ENCODE measurements at places on chromosomes 16 and 17.

- no peak for DNase-seq
Observed at GRCh38 chr16:24668481-24669061, 60.9 kb upstream of the TNRC6A start.

DNA sequence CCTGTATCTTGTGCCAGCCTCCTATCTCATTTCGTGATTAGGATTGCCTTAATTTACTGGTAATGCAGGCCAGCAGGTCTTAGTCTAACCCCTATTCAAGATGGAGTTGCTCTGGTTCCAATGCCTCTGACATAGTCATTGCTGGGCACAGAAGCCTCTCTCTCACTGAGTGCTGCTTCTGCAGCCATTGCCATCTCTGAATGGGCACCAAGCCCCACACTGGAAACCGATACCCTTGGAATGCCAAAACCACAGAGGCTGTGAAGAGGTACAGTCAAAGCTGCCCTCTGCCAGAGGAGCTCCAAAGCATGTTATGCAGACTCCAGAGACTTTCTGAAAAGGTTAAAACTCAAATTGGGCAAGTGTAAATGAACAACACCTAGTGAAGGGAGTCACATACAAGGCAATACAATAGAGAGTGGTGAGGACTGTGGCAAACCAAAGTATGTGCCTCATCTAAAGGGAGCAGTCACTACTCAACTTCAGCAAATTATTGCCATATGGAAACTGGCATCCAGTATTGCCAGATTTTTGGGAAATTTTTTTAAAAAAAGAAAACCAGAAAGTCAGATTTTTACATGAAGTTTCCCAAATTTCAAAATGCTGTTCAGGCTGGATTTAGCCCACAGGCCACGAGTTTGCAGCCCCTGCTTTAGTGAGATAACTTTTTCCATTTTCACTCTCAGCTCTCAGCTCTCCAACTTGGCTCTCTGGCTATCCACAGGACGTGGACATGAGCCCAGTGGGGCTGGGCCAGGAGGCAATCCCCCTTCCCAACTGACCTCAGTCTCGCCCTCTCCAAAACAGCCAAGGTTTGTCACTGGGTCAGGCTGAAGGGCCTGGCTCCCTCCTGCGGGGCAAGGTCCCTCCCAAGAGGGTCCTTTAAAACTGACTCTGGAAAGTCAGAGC, 2.1 kb upstream of the MMP2 start:
- no peak for DNase-seq

DNA sequence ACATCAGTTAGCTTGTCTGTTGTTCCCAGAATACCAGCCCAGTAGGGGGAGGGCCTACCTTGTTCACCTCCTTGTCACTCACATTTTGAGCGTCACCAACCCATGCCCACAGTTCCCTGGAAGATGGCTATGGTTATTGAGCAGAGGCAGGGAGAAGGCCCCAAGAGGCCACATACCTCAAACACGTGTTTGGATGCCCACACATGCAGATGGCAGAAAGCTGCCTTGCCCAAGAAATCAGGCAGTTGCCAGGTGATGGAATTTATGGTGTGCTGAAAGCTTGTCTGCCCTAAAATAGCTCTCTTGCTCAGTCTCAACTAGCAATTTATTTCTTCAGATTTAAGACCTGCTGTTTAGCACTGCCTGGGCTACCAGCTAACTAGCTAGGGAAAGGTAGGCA, 16.5 kb upstream of the CMTM4 start:
- DNase-seq, result no peak

DNA sequence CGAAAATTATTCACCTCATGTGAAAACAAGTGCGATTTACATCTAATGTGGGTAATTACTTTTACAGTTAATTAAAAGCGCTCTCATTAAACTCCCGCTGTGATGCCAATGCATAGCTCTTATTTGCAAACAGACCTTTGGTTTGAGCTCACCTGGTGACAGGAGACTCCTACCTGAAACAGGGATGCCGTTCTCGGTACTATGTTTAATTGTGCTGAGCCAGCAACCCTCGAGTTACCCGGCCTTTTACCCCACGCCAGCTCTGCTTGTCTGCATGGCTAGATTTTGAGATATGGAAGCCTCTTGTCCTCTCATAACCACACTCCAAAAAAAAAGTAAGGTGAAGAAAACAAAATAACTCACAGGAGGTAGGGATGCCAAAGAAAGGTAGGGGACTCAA, 690.4 kb upstream of the RBFOX1 start:
- DNase-seq, result no peak

DNA sequence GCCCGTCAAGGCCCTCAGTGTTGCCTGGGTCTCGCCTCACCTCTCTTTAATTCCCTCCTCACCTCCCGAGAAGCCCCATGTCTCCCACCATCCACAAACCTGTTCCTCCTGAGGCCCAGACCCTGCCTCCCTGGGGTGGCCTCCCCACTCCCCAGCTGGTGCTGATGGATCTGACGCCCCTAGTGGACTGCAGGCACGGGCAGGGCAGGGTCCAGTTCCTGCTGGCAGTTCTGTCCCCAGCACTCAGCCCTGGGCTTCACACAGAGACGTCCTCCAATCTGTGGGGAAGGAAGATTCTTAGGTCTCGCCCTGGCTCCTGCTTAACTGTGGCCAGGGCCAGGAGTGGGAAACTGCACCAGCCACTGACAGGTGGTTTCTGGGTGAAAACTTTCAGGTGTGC, 108.8 kb downstream of the AMFR start:
- no peak for DNase-seq

DNA sequence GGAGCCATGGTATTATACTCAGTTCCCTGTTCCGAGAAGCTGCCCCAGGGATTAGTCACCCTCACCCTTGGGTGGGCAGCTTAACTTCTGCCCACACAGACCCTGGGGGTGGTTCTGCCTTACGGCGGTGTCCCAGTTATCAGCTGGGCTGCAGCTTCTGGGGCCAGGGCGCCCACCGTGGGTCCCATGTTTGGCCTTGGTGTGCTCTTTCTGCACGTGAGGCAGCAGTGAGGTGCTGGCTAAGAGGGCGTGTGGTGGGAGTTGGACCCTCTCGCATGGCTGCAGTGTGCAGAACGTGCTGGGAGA, 46.7 kb downstream of the RAB11FIP3 start:
- DNase-seq, result no peak

- DNase-seq, result no peak
Observed at GRCh38 chr16:12311309-12311708, 334.8 kb downstream of the SNX29 start.

DNA sequence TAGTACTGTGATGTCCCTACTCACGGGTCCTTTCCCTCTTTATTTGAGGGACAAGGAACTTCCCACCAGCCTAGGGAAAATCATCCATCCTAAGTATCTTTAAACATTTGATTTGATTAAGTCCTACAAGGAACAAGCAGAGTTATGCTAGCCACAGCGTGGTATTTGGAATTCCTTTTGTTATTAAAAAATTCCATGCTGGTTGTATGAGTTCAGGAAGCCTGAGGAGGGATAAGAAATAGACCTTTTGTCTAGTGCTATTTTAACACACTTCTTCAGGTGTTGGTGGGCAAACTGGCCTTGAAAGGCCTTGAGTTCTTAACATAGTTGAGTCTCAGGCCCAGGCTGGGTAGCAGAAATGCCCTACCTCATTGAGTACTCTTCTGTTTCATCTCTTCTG, 105.4 kb upstream of the TBX2 start:
- DNase-seq, result no peak

- DNase-seq, result no peak
Observed at GRCh38 chr17:15351478-15351840, 10.1 kb upstream of the TEKT3 start.

DNA sequence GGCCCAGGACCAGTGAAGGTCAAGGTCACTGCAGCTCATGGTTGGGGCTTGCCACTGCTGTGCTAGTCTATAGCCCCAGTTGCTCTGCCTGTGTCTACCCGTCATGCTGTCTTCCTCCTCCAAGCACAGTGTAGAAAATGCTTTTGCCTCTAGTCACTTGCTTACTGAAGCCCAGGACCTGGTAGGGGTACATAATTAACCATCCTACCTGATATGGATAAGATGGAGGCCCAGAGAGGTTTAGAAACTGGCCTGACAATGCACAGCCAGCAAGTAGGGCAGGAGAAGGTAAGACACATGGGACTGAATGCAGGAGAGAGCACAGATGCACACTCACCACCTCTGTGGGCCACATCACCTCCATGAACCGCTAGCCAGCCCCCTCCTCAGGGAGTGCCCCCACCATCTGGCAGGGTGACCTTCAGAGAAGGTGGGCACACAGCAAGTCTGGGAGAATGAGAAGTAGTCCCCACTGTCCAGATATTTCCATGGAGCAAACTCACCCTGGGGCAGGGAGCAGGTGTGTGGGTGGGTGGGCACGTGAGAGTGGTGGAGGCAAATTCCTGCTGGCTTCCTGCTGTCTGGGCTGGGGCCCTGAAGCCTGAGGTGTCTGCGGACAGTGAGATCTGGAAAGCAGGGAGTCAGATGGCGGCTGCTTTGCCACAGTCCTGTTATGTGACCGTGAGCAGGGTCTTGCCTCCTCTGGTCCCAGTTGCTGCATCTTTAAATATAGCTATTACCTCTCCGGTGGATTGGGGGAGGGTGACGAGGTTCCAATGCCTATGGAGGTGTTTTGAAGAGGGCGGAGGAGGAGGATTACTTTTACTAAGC, 1.0 kb downstream of the CX3CL1 start:
- DNase-seq, result no peak

- peak; percentile 44 for DNase-seq
Observed at GRCh38 chr17:70636517-70637133, 467.3 kb downstream of the KCNJ2 start.

GRCh38 chr17:66304304-66305174, 2.1 kb downstream of the PRKCA start:
- DNase-seq, result peak; percentile 28

DNA sequence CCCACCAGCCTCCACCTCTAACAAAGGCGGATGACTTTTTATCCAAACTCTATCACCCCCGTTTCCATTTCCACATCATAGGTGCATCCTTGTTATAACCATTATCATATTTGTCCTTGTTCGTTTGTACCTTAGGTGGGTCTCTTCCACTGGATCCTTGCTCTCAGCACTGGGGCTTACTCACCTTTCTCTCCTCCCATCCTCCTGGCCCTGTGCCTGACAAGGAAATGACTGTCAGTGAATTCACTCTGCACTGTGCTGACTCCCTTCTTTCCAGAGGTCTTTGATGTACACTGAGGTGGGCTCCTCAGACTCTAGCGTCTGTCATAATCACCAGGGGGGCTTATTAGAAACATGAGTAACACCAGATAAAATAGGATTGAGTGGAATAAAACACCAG, 3.1 kb downstream of the GSG1L2 start:
- no peak for DNase-seq

- DNase-seq, result no peak
Observed at GRCh38 chr17:59607061-59607460, 12.6 kb upstream of the CLTC start.

DNA sequence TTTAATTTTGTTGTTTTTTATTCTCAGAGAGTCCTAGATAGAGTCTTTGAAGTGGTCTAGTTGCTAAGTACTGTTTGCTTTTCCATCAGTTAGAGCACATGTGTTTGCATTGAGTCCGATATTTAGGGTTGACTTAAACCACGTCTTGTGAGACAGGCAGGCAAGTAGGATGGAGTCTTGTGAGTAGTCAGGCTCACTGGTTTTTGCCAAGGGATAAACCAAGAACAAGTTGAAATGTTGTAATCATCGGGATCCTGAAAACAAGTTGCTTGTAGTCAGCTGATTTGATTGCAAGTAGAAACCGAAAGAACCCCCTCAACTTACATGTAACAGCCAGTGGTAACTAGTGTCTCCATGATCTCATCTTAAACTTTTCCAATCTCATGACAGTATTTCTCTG, 17.2 kb downstream of the ATP6V0A1 start:
- no peak for DNase-seq

GRCh38 chr16:660459-661183, 7.3 kb upstream of the RHOT2 start:
- DNase-seq, result peak; percentile 48

- peak; percentile 58 for DNase-seq
Observed at GRCh38 chr17:49703557-49704277, 4.0 kb downstream of the SLC35B1 start.

- no peak for DNase-seq
Observed at GRCh38 chr17:21177854-21178600, 35.9 kb downstream of the TMEM11 start.

- no peak for DNase-seq
Observed at GRCh38 chr17:61431594-61432311, 20.5 kb upstream of the TBX4 start.

GRCh38 chr16:592518-593306, 2.8 kb downstream of the RAB40C start:
- DNase-seq, result no peak

DNA sequence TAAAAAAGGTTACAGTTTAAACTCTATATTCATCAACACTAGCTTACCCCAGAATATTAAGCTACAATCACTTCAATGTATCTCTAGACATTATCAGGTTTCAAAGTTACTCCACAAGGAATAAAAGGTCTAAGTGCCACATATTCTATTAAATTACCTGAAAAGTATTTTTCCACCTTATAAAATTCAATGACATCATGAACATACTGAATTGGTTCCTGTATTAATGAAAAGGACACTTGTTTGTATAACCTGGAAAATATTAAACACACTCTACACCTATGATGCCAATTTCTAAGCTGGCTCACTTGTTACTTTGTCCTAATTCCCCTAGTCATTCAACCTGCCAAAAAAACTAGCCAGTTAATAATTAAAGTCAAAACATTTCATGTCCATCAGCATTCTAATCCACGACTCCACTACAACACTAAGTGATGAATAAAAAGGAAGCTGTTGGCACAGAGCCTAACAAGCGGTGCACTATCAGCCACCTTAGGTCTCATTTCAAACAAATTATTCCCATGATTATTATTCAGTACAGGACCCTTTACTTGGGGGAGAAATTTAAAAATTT, 12.2 kb downstream of the MED13 start:
- no peak for DNase-seq

GRCh38 chr17:68600067-68600930, 868 bp downstream of the FAM20A start:
- no peak for DNase-seq

- DNase-seq, result no peak
Observed at GRCh38 chr16:77594057-77594456, 128.3 kb upstream of the NUDT7 start.

GRCh38 chr17:81951785-81952684, 5.0 kb upstream of the MYADML2 start:
- no peak for DNase-seq

GRCh38 chr17:50487213-50488096, 8.8 kb downstream of the RSAD1 start:
- DNase-seq, result no peak

- no peak for DNase-seq
Observed at GRCh38 chr16:79013930-79014660, 586.4 kb downstream of the MAF start.

Measured in SW 1271 (cell line).